ENCODE measurements at places on chromosomes 12 and 14. TPM values are rescaled to one million over a fixed set of nuclear protein-coding genes. Genes with fewer than 3 reads are reported as not detected.

NANOG gene
- polyA plus RNA-seq, result not detected

OTX2 gene
- not detected for polyA plus RNA-seq

PTGDR gene
- 0.33 TPM for polyA plus RNA-seq

PLEKHD1 gene
- polyA plus RNA-seq, result 0.04 TPM

ACOT6 gene
- polyA plus RNA-seq, result not detected

MGP gene
- polyA plus RNA-seq, result 142 TPM

FAM181A gene
- not detected for polyA plus RNA-seq

GRCh38 chr14:67680121-67680602 is 5.7 kb upstream of the VTI1B start:
- no peaks in the 10 kb centered on the region for H3K27me3 ChIP-seq
- H3K27ac ChIP-seq, result no peak overlapping the region
- no peak for DNase-seq
- no peak overlapping the region for H3K4me3 ChIP-seq
- H3K4me1 ChIP-seq, result peaks cover 4% of the 10 kb centered on the region
- H3K36me3 ChIP-seq, result peaks cover 6% of the 10 kb centered on the region

DNA sequence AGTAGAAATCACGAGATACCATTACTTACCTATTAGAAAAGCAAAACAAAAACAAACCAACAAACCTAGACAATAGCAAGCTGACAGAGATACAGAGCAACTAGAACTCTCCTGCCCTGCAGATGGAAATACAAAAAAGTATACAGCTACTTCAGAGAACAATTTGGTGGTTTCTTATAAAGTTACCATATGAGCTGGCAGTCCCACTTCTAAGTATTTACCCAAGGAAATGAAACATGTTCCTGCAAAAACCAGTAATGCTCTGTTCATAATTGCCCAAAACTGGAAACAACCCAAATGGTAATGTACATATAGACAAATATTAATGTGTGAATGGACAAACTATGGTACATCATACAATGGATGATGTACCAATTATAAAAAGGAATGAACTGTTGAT is 31.7 kb downstream of the FUT8 start:
- no peak for DNase-seq
- H3K4me1 ChIP-seq, result no peaks in the 10 kb centered on the region
- H3K36me3 ChIP-seq, result no peaks in the 10 kb centered on the region
- no peak overlapping the region for H3K27ac ChIP-seq

DNA sequence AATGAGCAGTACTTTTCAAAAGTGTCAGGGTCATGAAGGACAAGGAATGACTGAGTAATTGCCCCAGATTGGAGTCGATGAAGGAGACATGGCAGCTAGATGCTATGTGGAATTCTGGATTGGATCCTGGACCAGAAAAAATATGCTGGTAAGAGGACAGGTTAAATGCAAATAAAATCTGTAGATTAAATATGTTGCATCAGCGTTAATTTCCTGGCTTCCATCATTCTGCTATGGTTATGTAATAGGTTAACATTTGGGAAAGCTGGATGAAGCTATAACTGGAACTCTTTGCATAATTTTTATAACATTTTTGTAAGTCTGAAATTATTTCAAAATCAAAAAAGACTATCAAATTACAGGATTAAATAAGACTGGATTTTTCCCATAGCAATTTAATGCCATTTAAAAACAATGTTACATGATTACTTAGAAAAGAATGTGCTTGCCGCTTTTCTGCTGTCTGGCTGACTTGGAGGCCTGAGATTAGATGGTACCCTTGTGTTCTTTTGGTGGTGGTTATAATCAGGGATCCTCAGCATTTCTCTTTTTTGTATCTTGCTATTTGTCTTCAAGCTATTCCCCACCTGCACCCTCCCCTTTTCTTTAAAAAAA is 65.1 kb downstream of the FBXW8 start:
- H3K27ac ChIP-seq, result no peak overlapping the region
- peaks cover 13% of the 10 kb centered on the region for H3K36me3 ChIP-seq
- H3K4me1 ChIP-seq, result peaks cover 5% of the 10 kb centered on the region
- H3K4me3 ChIP-seq, result no peak overlapping the region

GRCh38 chr12:20985399-20985798 is 145.6 kb upstream of the SLCO1B1 start:
- no peak overlapping the region for H3K27ac ChIP-seq
- no peaks in the 10 kb centered on the region for H3K4me1 ChIP-seq
- no peak for DNase-seq
- H3K27me3 ChIP-seq, result no peaks in the 10 kb centered on the region
- no peaks in the 10 kb centered on the region for H3K36me3 ChIP-seq

DNA sequence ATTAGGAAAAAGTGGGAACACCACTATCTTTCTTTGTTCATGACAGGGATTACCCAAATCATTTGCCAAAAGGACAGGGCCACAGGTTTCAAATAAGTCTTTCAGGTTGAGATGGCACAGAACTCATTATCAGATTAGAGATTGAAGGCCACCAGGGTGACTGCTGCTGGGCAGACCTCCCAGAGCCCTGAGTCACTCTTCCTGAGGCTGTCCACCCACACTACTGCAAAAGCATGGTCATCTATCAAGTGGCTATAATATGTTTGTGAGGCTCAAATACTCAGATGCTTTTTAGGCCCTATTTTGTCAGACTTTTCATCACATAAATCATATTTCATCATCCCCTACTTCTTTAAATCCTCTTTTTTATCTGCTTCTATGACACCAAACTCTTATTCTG is 155.3 kb upstream of the CCDC196 start:
- H3K36me3 ChIP-seq, result no peaks in the 10 kb centered on the region
- H3K4me1 ChIP-seq, result no peaks in the 10 kb centered on the region
- no peak overlapping the region for H3K4me3 ChIP-seq
- H3K27me3 ChIP-seq, result no peaks in the 10 kb centered on the region
- no peak for DNase-seq

DNA sequence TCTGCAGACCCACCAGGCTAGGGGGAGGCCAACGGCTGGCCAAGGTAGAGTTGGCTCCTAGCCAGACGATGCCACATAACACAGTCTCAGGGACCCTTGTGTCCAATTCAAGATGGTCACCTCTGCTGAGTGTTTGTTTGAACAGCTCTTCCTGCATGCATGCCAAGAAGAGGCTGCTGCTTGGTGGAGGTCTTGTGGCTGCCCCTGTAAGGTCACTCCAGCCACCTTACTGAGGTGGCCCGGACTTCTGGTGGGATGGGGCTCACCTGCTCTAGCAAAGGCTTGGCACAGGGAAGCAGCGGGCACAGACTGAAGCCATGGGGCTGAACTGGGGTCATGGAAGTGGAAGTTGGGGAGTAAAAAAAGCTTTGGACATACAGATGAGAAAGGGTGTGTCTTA is 210.3 kb downstream of the GLT1D1 start:
- DNase-seq, result no peak
- H3K36me3 ChIP-seq, result no peaks in the 10 kb centered on the region
- H3K27ac ChIP-seq, result no peak overlapping the region
- no peaks in the 10 kb centered on the region for H3K4me1 ChIP-seq
- no peak overlapping the region for H3K4me3 ChIP-seq

DNA sequence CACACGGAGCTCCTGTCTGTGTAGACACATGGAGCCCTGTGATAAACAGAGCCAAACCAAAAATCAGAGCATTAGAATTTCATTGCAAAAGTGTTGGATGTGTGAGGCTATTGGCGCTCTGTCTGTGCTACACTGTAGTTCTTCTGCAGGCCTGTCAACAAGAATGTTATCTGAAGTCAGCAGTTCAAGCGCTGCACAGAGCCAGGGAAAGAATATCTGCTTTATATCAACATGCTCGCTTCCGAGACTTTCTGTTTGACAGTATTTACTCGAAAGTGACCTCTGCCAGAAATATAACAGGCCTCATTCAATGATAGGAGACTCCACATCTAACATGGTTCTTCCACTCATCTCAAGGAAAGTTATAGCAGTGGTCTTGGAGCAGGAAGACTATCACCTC is 118.3 kb downstream of the CCER1 start:
- peaks cover 2% of the 10 kb centered on the region for H3K4me1 ChIP-seq
- no peaks in the 10 kb centered on the region for H3K36me3 ChIP-seq
- DNase-seq, result peak; percentile 37
- H3K27ac ChIP-seq, result peak overlapping the region; percentile 47

DNA sequence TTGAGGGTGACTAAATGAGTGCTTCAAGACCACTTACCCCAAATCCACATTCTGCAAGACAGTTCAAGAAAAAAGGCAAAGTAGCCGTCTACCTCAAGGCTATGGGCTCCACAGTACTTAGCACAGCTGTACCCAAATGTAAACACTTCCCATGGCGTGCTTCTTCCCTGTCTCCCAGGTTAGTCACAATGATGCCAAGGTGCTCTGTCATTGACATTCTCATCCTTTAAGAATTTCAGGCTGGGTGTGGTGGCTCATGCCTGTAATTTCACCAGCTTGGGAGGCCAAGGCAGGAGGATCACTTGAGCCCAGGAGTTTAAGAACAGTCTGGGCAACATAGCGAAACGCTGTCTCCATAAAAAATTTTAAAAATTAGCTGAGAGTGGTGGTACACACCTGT is 51.2 kb upstream of the CERS5 start:
- H3K27me3 ChIP-seq, result no peaks in the 10 kb centered on the region
- H3K27ac ChIP-seq, result no peak overlapping the region
- DNase-seq, result no peak
- H3K4me1 ChIP-seq, result peaks cover 6% of the 10 kb centered on the region
- H3K4me3 ChIP-seq, result no peak overlapping the region
- H3K36me3 ChIP-seq, result peaks cover 8% of the 10 kb centered on the region

DNA sequence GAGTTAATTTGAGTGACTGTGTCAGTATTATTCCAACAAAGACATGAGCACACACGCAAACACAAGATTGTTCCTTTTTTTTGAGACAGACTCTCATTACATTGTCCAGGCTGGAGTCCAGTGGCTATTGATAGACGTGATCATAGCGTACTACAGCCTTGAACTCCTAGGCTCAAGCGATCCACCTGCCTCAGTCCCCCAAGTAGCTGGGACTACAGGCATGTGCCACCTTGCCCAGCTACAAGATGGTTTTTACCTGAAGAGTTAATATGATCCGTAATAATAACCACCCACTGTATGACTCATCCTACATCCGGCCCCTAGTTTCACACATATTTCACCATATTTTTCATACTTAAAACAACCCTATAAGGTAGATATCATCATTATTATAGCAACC is 26.8 kb downstream of the BCAT1 start:
- H3K4me3 ChIP-seq, result no peak overlapping the region
- no peak for DNase-seq
- no peaks in the 10 kb centered on the region for H3K27me3 ChIP-seq
- H3K4me1 ChIP-seq, result no peaks in the 10 kb centered on the region
- H3K27ac ChIP-seq, result no peak overlapping the region
- H3K36me3 ChIP-seq, result no peaks in the 10 kb centered on the region

GRCh38 chr12:104090685-104091084 is 26.4 kb downstream of the HCFC2 start:
- no peak overlapping the region for H3K27ac ChIP-seq
- no peak for DNase-seq
- peaks cover 97% of the 10 kb centered on the region for H3K36me3 ChIP-seq
- no peaks in the 10 kb centered on the region for H3K27me3 ChIP-seq
- H3K4me3 ChIP-seq, result no peak overlapping the region
- H3K4me1 ChIP-seq, result no peaks in the 10 kb centered on the region

Measured in heart left ventricle (tissue), 16 donors.